K562 (cell line): ENCODE measurements at places on chromosomes 3 and 15. TPM values are rescaled to one million over a fixed set of nuclear protein-coding genes. Genes with fewer than 3 reads are reported as not detected.
A peak's percentile ranks its signal among the peaks of the same experiment; 100 is the strongest.

GRCh38 chr3:115169808-115170207, 22.7 kb upstream of the ZBTB20 start:
- H3K27ac ChIP-seq, result no peak overlapping the region
- no peaks in the 10 kb centered on the region for H3K27me3 ChIP-seq
- H3K4me3 ChIP-seq, result no peak overlapping the region
- no peak for DNase-seq

Gene TOP2B
- total RNA-seq, result 131 and 159 TPM in 2 replicates

DNA sequence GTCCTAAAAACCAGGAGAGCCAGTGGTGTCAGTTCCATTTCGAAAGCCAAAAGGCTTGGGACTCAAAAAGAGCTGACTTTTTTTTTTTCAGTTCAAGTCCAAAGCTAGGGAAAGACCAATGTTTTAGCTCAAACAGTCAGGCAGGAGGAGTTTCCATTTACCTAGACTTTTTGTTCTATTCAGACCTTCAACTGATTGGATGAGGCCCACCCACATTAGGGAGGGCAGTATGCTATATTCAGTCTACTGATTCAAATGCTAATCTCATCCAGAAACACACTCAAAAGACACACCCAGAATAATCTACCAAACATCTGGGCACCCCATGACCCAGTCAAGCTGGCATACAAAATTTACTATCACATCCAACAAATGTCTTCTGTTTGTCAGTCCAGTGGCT, 374.0 kb downstream of the KCNH8 start:
- H3K27ac ChIP-seq, result no peak overlapping the region
- H3K4me3 ChIP-seq, result no peak overlapping the region
- no peaks in the 10 kb centered on the region for H3K27me3 ChIP-seq
- no peaks in the 10 kb centered on the region for H3K36me3 ChIP-seq
- no peak for DNase-seq

- no peak for DNase-seq
- H3K36me3 ChIP-seq, result no peaks in the 10 kb centered on the region
- H3K4me1 ChIP-seq, result no peaks in the 10 kb centered on the region
- H3K4me3 ChIP-seq, result no peak overlapping the region
Measured at GRCh38 chr15:76843269-76843668, 61.9 kb downstream of the SCAPER start.

GRCh38 chr3:114856835-114857234, 290.3 kb downstream of the ZBTB20 start:
- no peak overlapping the region for H3K27ac ChIP-seq
- H3K27me3 ChIP-seq, result no peaks in the 10 kb centered on the region
- no peak overlapping the region for H3K4me3 ChIP-seq
- H3K36me3 ChIP-seq, result no peaks in the 10 kb centered on the region

Gene ISLR
- not detected in 2 replicates for total RNA-seq

DNA sequence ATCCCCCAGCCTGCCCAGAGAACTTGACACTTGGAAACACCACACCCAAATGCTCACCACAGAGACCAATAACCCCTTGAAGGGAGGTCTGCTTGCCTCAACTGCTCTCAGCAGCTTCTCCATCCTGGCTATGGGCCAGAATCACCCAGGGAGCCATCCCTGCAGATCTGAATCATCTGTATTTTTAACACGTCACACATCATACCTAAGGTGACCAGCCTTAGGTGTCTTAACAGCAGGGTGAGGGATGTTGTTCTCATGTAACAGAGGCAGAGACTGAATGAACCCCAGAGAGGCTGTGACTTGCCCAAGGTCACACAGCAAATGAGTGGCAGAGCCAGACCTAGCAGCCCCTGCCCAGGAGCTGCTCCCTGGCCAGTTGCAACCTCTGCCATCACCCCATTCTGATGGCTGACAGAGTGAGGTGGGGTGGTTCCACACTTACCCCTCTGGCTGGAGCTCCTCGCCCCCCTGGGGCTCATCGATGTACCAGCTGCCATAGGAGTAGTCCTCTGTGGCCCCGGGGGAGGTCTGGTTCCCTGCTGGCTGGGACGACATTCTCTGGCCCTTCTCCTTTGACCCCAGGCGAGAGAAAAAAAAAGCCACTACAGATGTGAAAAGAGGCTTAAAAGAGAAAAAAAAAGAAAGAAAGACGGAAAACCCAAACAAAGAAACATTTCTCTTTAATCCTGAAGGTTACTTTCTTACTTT, 722 bp downstream of the STRA6 start:
- no peak overlapping the region for H3K4me3 ChIP-seq
- DNase-seq, result no peak
- peaks cover 2% of the 10 kb centered on the region; the same call in 1 of the 3 replicates for H3K27me3 ChIP-seq
- H3K4me1 ChIP-seq, result peaks cover 15% of the 10 kb centered on the region
- H3K27ac ChIP-seq, result no peak overlapping the region

GRCh38 chr3:172711454-172711795, 558 bp upstream of the NCEH1 start:
- peak overlapping the region; percentile 62 for H3K4me3 ChIP-seq
- peak overlapping the region; percentile 40; the same call in 2 of the 3 replicates for H3K27ac ChIP-seq
- DNase-seq, result peak; percentile 16
- H3K36me3 ChIP-seq, result no peaks in the 10 kb centered on the region
- no peaks in the 10 kb centered on the region for H3K27me3 ChIP-seq
- H3K4me1 ChIP-seq, result peaks cover 4% of the 10 kb centered on the region

DNA sequence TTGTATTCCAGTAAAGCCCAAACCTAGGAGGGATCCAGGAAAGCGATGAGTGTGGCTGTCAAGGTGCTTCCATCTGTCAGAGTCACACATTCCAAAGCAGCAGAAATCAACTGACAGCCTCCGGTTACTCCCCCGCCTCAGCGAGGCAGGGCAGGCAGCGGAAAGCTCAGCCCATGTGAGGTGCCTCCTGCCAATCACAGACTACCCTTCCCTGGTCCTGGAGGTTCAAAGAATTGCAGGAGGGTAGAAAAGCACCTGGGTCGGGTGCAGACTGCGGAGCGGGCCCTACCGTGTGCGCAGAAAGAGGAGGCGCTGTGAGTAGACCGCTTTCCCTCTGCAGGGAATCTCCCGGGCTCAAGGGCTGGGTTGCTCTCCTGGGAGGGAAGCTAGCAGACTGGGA, at the start of gene UPK1B:
Gene UPK1B, plus strand, starts transcription at position 274 of the 400 bp plus-strand sequence. CDS start 13,144 bp downstream, outside the sequence.
- H3K27ac ChIP-seq, result no peak within 1 kb of the TSS
- no peaks in the 10 kb centered on the region for H3K36me3 ChIP-seq
- no peaks in the 10 kb centered on the region; the same call in 1 of the 2 replicates for H3K27me3 ChIP-seq
- peak; percentile 21 for DNase-seq

Gene HTR3C
- total RNA-seq, result not detected in 2 replicates

Gene FMN1
- total RNA-seq, result 0.07 TPM in 2 replicates

Gene AGBL1
- total RNA-seq, result not detected in 2 replicates

DNA sequence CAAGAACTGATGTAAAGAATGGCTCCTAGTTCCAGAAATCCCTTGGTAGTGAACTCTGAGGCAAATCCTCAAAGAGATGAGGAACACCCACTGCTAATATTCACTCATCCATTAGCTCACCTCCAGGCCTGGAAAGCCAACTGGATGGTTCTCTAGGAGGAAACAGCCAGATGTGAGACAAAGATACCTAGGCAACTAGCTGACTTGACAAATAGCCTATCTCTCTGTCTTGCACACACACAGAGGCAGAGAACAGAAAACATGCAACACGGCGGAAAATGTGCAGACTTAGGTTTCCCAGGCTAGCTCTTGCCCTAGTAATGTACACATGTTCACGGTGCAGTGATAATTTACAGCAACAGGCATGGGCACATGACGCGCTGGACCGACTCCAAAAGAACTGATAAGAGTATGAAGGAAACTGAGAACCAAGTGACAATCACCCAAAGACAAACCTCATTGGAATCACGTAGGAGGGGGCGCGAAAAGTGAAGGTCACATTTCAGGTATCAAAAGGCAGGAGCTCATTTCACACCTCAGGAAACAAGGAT, 318.1 kb downstream of the FOXP1 start:
- no peak overlapping the region for H3K27ac ChIP-seq
- no peaks in the 10 kb centered on the region for H3K27me3 ChIP-seq
- no peaks in the 10 kb centered on the region for H3K36me3 ChIP-seq
- peaks cover 21% of the 10 kb centered on the region; the same call in 2 of the 3 replicates for H3K4me1 ChIP-seq
- no peak overlapping the region for H3K4me3 ChIP-seq

DNA sequence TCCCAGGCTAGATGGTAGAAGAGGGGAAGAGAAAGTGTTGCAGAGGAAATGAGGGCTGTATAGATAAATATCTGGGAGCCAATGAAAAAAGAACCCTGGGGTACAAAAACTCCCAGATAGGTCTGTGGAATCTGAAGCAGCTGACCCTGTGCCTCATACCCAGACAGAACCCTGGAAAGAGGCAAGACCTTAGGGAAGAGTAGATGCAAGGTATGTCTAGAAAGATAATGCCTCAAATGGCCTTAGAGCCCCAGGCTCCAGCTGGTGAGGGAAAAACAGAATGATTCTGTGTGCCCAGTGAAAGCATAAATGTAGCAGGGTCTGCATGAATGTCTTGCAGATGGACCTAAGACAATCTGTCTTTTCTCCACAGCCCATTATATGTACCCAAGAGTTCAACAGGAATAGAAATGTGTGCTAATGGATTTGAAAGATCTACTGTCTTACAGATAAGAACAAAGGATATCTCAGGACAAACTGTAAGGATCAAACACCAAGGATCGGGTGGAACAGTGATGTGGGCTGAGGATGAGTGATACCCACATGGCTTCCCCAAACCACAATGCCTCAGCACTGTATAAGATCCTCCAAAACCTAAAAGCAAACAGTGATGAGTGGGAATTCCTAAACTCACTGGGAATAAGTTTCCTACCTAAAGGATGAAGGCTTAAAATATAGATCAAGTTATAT, 58.8 kb downstream of the NCEH1 start:
- H3K27ac ChIP-seq, result no peak overlapping the region
- no peak for DNase-seq
- no peaks in the 10 kb centered on the region for H3K4me1 ChIP-seq
- H3K27me3 ChIP-seq, result no peaks in the 10 kb centered on the region
- no peak overlapping the region for H3K4me3 ChIP-seq
- no peaks in the 10 kb centered on the region for H3K36me3 ChIP-seq

Gene TMIE
- not detected in 2 replicates for total RNA-seq

DNA sequence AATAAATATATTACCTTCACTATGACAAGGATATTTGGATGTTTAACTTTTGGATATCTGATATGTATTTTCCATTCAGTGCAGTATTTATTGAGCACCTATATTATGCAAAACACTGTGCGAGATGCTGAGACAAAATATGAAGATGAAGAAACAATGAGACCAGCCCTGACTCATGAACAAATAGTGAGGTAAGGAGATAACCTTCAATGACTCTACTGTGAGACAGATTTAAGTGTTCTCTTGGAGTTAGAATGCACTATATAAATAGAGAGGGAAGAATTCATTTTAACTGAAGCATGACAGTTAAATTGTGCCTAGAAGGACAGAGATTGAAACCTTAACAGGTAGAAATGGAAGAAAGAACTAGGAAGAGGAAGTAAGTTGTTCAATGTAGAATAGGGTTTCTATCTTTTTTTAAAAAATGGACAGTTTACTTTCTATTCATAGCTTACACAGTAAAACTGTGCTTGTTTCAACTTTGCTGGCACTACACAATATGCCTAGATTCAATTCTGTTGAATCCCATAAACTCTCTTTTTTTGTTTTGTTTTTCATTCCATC, 124.2 kb downstream of the ZBTB20 start:
- DNase-seq, result no peak
- H3K36me3 ChIP-seq, result no peaks in the 10 kb centered on the region
- H3K27me3 ChIP-seq, result no peaks in the 10 kb centered on the region
- no peaks in the 10 kb centered on the region for H3K4me1 ChIP-seq

GRCh38 chr3:46614431-46614830, 2.1 kb downstream of the FAM240A start:
- no peaks in the 10 kb centered on the region for H3K4me1 ChIP-seq
- H3K36me3 ChIP-seq, result no peaks in the 10 kb centered on the region
- DNase-seq, result no peak
- H3K4me3 ChIP-seq, result no peak overlapping the region

DNA sequence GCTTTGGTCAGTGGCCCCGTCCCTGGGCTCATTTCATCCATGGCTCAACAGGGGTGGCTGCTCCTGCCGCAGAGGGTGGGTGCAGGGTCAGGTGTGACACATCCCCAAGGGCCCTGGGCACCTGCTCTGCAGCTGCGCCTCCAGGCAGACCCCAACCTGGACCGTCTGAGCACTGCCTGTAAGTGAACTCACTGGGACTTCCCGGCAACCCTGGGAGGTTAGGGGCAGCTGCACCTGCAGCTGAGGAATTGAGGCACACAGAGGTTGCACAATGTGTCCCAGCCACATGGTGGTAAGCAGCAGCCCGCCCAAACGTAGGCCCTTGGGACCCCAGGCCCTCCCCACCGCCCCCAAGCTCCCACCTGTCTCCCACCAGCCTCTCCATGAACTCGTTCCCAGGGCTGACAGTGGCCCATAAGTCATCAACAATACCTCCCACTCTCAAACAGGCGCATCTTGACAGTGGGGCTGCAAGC, 55.1 kb downstream of the PLXNA1 start:
- H3K27me3 ChIP-seq, result peaks cover 32% of the 10 kb centered on the region
- no peak overlapping the region for H3K27ac ChIP-seq
- H3K4me3 ChIP-seq, result no peak overlapping the region

- no peak overlapping the region for H3K27ac ChIP-seq
- no peaks in the 10 kb centered on the region for H3K4me1 ChIP-seq
- DNase-seq, result no peak
- no peaks in the 10 kb centered on the region for H3K27me3 ChIP-seq
Measured at GRCh38 chr15:93943586-93943985, 287.8 kb upstream of the MCTP2 start.

DNA sequence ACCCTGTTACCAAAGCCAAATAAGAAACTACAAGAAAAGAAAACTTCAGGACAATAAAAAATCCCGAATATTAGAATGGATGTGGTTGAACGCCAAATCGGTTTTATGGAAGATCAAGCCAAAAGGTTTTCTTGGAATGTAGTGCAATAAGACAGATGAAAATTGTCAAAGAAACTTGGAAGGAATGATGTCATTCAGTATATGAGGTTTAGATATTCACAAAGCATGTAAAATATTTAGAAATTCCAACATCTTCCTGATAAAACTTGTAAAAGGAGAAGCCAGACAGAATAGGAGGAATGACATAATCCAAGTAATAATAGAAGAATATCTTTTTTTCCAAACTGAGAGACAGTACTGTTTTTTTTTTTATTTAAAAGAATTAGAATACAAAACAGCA, 130.3 kb upstream of the ZPLD1 start:
- no peak for DNase-seq
- no peak overlapping the region for H3K4me3 ChIP-seq
- H3K36me3 ChIP-seq, result no peaks in the 10 kb centered on the region
- H3K4me1 ChIP-seq, result no peaks in the 10 kb centered on the region
- no peak overlapping the region for H3K27ac ChIP-seq

DNA sequence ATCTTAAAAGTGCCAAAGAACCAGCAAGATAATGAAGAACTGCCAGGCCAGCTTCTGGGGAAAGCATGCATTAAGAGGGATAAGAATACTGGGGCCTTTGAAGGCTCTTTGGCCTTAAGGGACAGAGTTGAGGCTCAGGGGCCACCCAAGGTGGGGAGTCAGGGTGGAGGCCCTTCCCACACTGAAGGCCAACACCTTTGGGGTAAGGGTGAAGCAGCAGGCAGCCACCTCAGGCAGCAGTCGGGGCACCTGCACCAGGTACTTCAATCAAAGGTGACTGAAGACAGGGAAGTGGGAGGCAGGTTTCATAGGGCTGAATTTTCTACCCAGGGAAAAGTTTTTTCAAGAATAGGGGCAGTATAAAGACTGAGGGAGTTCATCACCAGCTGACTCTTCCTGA, 87.7 kb upstream of the KLF13 start:
- peaks cover 4% of the 10 kb centered on the region; the same call in 2 of the 3 replicates for H3K4me1 ChIP-seq
- no peaks in the 10 kb centered on the region for H3K36me3 ChIP-seq
- no peak overlapping the region for H3K4me3 ChIP-seq
- H3K27ac ChIP-seq, result no peak overlapping the region
- peaks cover 31% of the 10 kb centered on the region for H3K27me3 ChIP-seq
- no peak for DNase-seq

GRCh38 chr3:9754678-9755077, 4.9 kb downstream of the OGG1 start:
- no peak for DNase-seq
- no peaks in the 10 kb centered on the region for H3K27me3 ChIP-seq
- no peak overlapping the region for H3K4me3 ChIP-seq
- no peak overlapping the region for H3K27ac ChIP-seq
